GF-D8 (cell line): ENCODE measurements at places on chromosomes 4 and X.

DNA sequence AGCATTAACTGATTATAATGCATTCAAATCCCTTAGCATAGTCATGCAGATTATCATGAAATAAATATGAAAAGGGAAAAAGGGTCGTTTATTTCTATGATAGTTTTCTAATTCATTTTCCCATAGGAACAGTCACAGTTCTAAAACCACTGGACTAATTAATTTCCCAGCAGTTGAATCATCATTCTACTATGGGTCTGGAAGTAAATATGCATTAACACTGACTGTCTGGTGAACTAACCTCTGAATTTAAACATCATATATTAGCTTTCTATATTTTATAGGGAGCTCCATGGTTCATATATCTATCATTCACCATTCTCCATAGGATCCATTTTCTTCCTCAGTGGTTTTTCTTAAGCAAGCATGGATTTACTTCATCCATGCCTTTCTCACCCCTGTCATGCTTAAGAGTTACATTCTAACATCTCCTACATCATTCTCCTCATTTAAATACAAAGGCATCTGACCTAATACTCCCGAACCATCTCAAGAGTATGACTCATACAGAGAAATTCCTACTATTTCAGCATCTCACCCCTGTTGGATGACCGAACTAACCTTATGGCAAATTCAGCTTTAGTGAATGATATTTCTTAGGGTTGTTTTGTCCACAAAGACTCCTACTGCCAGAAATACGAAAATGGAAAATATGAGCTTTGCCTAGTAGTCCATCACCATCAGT lies 198.7 kb upstream of the ADAMTS3 start:
- DNase-seq = no peak

DNA sequence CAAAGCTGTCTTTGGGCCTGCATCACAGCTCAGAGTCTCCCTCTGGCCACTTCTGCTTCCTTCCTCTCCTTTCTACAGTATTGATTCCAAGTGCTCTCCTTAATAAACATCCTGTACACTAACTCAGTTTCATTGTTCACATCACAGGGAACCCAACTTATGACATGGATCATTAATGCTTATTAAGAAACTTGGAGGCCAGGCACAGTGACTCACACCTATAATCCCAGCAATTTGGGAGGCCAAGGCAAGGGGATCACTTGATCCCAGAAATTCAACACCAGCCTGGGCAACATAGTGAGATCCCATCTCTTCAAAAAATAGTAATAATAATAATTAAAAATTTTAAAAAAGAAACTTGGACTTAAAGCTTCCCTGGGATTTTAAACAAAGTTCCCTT lies 89.2 kb upstream of the EFHC2 start:
- no peak for DNase-seq

DNA sequence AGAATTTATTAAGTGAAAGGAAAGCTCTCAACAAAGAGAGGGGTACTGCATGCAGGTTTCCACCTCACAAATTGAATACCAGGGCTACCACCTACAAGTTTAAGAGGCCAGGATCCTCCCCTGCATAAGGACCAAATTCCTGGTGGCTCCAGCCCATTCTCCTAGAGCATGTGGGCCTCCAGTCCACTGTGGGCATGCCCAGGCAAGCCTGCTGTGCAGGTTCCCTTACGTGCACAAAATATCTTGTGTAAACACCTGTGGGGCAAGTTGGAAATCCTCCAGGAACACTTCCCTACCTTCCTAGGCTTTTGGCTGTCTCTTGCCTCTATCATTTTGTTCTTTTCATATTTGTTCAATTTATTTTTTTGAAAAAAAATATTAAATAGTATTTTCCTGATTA lies 724.3 kb downstream of the ARAP2 start:
- no peak for DNase-seq

DNA sequence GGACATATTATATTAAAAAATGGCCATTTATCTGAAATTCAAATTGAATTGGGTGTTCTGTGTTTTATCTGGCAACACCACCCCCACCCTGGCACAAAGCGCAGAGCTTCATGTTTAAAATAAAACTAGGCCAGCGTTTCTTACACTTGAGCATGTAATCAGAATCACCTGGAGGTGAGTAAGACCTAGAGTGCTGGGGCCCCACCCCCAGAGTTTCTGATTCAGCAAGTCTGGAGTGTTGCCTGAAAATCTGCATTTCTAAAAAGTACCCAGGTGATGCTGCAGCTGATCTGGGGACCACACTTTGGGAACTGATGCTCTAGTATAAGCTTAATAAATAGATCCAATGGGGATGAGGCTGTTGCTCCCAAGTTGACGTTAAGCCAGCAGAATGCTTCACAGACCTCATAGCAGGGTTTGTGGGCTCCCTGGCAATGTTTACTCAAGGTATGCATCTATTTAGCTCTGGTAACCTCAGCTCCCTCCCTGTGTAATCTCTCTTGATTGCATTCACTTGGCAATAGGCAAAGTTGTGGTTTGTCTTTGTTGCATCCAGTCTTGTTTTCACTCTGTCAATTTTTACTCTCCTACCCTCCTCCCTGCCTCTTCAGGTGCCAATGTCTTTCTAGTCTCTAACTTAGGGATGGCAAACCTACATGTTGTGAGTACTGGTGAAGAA lies 99.8 kb upstream of the TEX13D start:
- DNase-seq = no peak

- DNase-seq = no peak
Measured at GRCh38 chr4:130124066-130124465, 1028.1 kb downstream of the C4orf33 start.

DNA sequence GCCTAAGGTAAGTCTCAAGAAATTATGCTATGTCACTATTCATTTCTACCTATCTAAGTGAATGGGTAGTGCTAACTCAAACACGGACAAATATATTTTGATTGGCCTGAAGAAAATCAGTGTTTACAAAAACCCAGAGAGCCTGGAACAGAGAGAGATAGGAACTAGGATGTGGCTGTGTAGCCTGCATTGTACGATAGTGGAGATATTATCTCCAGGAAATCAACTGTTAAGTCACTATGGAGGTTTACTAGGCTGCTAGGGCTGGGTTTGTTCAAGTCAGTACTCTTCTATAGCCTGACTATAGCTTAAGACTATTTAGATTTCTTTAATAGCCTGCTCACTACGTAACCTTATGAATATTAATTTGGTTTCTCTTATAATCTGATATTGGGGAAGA lies 127.9 kb downstream of the TACR3 start:
- DNase-seq = no peak

GRCh38 chrX:110415440-110416170 lies 57.0 kb downstream of the RTL9 start:
- no peak for DNase-seq

DNA sequence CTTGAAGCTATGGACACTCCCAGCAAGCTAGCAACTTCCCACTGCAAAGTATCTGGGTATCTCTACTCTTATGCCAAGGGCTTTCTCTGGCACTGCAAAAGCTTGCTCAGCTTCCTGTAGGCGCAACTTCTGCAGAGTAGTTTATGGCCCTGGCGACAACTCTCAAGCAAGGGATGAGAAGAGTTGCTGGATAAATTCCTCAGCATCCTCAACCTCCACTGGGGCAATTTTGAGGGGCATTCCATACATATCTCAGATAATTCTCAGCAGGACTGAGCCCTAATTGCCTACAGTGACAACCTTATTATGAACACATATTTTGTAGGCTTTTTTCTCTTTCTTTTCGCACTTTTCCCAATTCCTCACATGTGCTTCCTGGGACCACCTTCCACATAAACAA lies 31.2 kb upstream of the TAB3 start:
- DNase-seq = no peak

DNA sequence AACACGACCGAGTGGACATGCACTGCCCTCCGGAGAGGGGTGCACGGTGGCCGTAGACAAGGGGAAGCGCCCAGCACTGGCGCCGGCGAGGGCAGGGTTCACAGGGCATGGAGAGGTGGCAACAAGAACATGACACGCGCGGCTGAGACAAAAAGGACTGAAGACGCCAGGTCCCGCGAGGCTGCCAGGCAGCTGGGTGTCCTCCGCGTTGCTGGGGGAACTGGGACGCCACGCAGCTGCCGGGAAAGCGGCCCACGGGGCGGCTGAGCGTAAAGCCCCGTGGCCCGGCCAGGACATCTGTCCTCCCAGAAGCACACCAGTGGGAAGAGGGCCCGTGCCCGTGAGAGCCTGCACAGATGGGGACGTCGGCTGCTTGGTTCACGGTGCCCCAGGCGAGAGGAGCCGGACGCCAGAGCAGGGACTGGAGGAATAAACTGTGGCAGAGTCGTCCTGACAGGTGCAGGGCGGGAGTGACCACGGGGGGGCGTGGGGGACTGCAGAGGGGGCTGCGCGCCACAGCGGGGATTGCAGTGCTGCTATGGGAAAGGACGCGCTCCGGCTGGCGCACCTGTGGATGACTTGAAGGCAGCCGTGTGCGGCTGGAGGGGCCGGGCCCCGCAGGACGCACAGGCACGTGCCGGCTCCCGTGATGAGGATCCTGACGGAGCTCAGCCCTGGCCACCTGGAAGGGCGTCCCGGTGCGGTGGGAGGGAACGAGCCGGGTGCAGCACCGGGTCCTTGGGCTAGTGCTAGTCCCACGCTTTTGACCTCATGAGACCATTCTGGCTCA lies 32.1 kb upstream of the GTPBP6 start:
- no peak for DNase-seq

DNA sequence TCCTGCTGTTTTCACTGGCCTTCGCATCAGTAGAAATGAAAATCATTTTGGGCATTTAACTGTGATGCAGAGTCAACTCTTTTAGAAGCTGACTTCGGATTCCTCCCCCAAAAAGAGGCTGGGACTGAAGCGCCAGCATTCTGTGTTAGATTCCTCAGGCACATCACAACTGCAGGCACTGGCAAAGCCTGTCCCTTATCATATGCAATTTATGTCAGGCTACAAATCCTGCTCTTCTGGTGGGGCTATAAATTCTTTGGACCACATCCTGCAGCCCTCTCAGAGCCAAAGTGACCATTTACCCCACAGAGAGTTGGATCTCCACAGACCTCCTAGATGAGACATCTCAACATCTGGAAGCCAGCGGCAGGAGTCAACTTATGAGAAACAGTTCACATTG lies 138.4 kb downstream of the CBR4 start:
- no peak for DNase-seq

GRCh38 chr4:146637621-146638332 lies 916 bp upstream of the POU4F2 start:
- no peak for DNase-seq

- no peak for DNase-seq
Measured at GRCh38 chr4:165879641-165880040, 6.6 kb downstream of the TLL1 start.

- no peak for DNase-seq
Measured at GRCh38 chr4:76074468-76074867, at the start of gene ART3. TSS of gene ART3 (plus strand) at chr4:76074709. CDS start at chr4:76075890, 1,181 bp downstream.

GRCh38 chr4:55466001-55466400 lies 70.2 kb downstream of the TMEM165 start:
- no peak for DNase-seq

GRCh38 chrX:2145692-2146367 lies 354.9 kb downstream of the DHRSX start:
- no peak for DNase-seq

DNA sequence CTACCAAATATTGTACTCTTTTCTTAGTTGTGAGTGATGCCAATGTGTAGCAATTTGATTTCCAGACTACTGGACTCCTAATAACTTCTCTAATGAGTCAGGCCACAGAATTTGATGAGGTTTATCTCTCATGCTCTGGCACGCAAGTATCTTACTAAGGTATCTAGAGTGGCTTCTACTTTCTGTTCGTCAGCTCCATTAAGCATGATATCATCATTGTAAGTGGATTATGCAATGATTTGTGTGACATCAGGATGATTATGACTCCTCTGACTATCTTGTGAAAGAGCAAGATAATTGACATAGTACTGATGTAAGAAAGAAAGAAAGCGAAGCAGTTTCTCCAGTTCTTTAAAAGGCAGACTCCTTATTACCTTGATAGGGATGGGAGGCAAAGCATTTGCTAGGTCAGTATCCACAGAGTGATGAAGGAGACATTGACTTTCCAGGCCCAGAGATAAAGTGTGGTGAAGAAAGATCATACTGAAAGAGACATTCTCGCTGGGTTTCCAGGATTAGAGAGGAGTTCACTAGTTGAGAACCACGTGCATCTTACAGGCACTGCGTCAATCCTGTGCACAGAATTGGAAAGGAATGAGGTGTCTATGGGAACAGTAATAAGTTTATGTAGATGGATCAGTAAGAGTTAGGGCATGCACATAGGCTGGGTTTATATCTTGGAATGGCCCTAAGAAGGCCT lies 161.9 kb upstream of the STK26 start:
- no peak for DNase-seq

- no peak for DNase-seq
Measured at GRCh38 chr4:128812442-128813235, 3.1 kb downstream of the JADE1 start.

- no peak for DNase-seq
Measured at GRCh38 chr4:184237612-184238011, 19.9 kb upstream of the ENPP6 start.
